Stimulated activated CD4-positive, alpha-beta T cell treated with anti-CD3 and anti-CD28 coated beads, TNF-alpha, amount 100 ng/mL, for 1 hour (primary cell): ENCODE measurements at places on chromosomes 12 and 14.

DNA sequence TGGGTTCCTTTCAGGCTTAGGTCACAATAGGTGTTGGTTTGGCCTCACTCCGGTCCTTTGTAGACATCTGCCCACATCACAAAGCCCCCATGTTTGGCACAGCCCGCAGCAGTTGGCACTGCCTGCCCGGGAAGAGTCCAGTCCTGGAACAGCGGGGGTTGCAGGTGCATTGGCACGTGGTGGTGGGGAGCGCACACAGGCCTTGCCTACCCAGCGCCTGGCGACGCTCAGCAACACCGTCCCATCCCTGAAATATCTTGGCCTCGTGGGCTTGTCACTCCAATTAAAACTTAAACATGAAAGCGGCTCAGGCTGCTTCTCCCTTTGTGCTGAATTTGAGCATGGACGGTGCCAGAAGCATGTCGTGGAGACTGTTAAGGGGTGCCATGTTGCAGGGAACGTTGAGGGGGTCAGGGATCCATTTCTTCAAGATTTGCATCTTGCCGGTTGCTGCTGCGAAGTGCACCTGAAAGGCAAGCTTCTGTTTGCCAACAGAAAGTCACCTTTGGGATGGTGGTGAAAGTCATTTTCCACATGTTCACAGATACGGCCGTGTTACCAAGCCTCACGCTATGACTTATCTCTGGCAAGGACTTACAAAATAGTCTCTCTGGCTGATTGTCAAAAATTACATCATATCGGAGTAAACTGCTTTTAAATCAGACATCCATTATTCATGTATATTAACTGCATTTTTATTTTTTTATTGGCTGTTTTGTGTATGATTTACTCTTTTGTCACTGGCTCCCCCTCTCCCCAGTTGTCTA is 91.5 kb downstream of the FBXW8 start:
- no peak for DNase-seq

GRCh38 chr12:72268386-72268785 is 3.8 kb upstream of the TRHDE start:
- no peak for DNase-seq

- DNase-seq: no peak
Measured at GRCh38 chr12:104651811-104652210, 195.1 kb downstream of the CHST11 start.

GRCh38 chr14:90137807-90138206 is 76.0 kb downstream of the KCNK13 start:
- DNase-seq: no peak

GRCh38 chr14:102043251-102044025 is 43.4 kb downstream of the HSP90AA1 start:
- DNase-seq: no peak
